ENCODE measurements at places on chromosomes 1 and 21.

GRCh38 chr1:60575326-60575977, 501.9 kb upstream of the C1orf87 start:
- DNase-seq = no peak

DNA sequence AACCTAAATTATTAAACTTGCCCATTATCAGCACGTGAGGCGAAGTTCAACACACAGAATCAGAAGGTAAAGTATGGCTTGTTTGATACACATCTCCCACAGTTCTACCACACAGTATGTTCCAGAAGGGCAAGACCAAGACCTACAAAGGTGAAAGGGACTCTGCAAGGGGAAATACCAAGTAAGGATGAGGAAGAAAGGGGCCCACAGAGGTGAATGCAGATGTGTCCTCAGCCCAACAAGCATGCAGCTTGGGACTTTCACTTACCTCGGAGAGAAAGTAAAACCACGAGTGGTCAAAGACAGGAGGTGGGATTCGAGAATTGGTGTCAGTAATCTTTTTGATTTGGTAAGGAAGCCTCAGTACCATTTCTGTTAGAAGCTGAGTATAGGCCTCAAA, 85.8 kb downstream of the UBR4 start:
- no peak for DNase-seq

DNA sequence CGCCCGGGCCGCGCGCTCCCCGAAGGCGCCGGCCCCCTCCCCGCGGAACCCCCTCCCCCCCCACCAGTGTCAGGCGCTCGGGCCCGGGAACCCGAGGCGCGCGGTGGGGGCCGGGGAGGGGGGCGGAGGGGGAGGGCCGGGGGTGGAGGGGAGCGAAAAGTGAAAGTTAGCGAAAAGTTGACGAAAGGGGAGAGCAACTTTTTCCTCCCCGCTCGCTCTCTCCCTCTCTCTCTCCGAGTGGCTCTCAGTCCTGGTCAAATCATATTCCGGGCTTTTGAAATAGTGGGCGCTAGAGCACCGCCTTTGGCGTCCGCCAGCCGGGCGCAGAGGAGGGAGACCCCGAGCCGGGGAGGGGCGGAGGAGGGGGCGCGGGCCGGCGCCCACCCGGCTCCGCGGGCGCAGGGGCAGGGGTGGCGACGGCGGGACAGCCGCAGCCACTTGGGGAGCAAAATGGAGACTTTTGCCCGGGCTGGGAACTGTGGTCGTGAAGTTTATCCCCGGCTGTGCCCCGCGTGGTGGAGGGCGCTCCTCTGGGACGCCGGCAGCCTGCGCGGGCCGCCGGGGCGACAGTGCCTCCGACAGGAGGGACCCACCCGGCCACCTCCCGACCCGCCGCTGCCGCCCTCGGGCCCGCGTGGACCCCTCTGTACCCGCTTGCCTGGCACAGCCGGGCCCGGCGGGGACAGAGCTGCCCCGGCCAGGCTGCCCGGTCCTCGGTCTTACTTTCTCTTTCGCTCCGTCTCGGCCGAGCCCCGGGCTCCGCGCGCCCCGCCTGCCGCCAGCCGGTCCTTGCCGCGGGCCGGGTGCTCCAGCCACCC, 697 bp downstream of the PRDM16 start:
- DNase-seq = no peak

DNA sequence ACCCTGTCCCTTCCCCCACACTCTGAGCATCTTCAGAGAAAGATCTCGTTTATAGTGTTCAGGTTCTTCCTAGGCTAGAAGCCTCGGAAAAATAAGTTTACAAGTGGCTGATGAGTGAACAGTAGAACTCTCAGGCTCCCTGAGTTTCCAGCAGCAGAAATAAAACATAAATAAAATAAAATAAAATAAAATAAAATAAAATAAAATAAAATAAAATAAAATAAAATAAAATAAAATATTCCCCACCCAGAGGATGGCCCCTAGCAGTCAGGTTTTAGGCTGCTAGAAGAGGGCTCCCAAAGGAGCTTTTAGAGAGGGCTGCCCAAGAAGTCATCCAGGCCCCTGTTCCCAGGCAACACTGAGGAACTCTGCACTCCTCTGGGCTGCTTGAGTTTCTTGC, 55.1 kb downstream of the KCNC4 start:
- no peak for DNase-seq

- no peak for DNase-seq
Measured at GRCh38 chr21:37658817-37659458, 257.3 kb downstream of the KCNJ6 start.

GRCh38 chr1:41354956-41355355, 6.3 kb upstream of the FOXO6 start:
- no peak for DNase-seq
